ENCODE measurements at places on chromosomes 7 and 10.

DNA sequence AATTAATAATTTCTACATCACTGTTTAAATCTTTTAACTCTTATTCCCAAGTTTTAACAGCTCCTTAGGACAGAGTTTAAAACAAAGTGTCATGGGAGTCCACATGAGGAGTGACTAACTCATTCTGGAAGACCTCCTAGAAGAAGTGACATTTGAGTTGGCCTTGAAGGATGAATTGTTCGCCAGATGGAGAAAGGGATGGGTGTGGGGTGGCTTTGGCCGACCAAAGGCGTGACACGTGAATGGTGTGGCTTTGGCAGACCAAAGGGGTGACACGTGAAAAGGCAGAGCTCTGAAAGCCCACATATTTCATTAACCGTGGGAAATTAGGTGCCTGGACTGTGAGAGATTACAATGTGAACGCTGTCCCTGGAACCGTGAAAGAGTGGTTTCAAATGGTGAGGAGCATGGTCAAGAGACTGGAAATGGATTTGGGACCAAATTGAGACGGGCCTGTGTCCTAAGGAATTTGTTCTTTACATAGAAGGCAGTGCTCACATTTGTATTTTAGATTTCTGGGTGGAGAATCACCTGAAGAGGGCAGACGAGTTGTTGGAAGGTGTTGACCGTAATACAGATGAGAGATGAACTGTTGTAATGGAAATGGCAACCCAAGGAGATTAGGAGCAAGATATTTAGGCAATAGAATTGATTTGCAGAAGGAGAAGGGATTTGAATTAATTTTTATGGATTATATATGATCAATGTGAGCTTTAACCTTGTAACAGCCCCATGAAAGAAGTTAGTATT, 228.1 kb downstream of the BICC1 start:
- DNase-seq, result no peak

- peak; percentile 70 for DNase-seq
These were observed 6.2 kb downstream of the TNRC18 start for GRCh38 chr7:5417106-5418071.

DNA sequence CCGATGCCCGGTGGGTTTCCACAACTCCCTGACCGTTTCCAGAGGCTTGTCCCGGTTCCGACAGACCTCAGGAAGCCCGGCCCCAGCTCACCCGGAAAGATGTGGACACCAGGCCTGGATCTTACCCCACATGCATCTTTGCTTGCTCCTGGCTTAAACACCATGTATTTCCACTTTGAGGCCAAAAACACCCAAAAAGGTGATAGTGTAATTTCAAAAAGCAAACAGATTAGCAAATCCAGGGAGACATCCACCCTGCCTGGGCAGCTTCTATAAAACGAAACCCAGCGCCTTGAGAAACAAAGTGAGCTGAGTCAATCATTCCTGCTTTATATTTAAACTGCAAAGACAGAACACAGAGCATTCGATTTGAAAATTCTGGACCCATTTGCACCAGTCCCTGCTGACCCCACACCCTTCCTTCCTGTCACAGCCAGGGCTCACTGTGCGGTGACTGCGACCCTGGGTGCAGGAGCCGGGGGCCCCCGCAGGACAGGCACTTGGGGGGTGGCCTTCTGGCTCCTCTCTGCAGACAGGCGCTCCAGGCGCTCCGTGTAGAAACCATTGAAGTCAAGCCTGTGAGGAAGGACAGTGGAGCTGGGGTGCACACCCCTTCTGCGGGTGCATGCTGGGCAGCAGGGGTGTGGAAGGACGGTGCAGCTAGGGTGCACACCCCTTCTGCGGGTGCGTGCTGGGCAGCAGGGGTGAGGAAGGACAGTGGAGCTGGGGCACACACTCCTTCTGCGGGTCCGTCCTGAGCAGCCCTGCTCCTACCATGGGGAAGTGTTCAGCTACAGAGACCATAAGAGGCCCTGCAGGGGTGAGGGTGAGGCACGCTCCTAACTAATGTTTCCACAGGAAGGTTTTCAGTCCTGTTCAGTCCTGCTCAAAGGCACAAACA, 2.9 kb upstream of the ADAM8 start:
- no peak for DNase-seq

DNA sequence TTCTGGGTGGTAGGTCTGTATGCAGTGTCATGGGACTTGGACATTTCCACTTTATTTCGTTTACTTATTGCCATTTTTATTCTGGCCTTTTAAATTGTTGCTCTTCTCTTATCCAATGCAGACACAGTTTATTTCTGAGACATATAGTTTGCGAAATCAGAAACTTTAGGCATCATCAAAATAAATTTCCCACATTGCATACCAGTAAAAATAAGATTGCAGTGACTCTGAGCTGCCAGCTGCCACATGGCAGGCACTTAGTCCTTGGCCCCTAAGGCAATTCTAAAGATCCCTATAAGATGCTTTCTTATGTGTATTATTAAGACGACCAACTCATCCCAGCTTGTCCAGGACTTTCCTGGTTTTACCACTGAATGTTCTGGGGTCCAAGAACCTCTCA, 81.8 kb upstream of the ANKRD1 start:
- DNase-seq, result no peak

GRCh38 chr7:141295367-141295895, 221.6 kb downstream of the TMEM178B start:
- DNase-seq, result peak; percentile 11
